KG1 (cell line): ENCODE measurements at places on chromosomes 4 and X.

- no peak for DNase-seq
Observed at GRCh38 chr4:110152386-110152785, 46.0 kb downstream of the ELOVL6 start.

GRCh38 chr4:83132065-83132464 is 17.5 kb upstream of the PLAC8 start:
- no peak for DNase-seq

- DNase-seq: no peak
Observed at GRCh38 chrX:50211510-50211909, 6.9 kb downstream of the CCNB3 start.

- no peak for DNase-seq
Observed at GRCh38 chr4:2291705-2292645, 30.1 kb upstream of the MXD4 start.

- DNase-seq: no peak
Observed at GRCh38 chrX:120690941-120691340, 61.1 kb upstream of the C1GALT1C1 start.

DNA sequence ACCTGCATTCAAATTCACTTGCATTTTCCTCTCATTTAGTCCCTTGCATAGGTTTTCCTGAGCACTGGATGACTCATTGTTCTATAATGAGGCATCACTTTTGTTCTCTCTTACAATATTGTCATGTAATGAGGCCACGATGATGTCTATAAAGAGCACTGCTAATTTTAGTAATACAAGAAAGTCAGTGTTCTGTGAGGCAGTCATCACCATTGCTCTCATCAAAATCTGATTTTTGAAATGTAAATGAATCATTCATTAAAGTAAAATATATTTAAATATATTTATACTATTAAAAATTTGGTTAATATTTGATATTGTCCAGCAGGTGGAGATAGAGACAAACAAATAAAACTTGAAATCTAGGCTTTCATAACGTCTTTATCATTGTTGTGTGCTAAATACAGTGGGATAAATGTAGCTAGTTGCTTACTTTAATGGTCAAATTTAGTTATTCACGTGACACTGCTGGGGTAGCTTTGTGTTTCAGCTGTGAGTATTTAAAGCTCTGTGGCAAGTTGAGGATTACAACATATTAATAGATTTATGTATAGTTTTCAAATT is 15.4 kb downstream of the HMGB2 start:
- no peak for DNase-seq

DNA sequence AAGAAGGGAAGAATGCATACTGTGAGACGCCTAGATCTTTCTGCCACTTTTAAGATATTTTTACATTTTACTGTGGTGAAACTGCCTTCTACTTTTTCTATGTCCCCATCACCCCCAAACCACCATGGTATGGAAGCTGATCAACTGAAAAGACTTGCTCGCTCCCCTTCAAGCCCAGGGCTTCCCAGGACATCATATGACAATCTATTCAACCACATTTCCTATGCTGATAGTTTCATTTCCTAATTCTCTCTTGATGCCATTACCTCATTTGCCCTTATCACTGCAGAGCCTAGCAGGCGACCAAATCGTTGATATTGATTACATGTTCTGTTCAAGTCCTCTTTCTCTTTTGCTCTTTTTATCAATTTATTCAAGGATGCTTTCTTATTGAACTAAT is 40.1 kb upstream of the KLHL34 start:
- no peak for DNase-seq

GRCh38 chr4:184860018-184860779 is 34.4 kb upstream of the ACSL1 start:
- DNase-seq: no peak

DNA sequence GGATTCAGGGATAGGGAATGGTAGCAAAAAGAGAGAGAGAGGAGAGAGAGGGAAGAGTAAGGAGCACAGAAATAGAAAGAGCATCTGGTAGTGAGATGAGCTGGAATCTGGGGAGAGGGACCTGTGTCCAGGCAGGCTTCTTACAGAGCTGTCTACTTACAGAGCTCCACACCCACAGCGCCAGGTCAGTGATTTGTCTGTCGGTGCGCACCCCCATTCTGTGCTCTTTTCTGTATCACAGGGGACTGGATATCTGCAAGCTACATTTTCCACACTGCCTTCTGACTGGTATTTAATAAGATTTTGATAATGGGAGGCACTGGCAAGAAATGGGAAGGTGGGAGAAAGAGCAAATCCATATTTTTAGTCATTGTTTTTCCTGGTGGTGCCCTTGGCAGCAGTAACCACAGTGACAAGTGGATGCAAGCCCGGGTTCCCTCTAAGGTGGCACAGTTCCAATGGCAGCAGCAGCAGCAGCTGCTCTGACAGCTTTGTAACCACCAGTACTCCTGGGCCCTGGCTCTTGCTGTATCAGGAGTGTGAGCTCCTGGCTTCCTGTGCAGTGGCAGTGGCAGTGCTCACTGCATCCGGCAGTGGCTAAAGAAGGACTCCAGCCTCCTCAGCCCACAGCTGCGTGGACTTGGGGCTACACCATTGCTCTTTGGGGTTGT is 300.5 kb downstream of the TRIML1 start:
- no peak for DNase-seq

- no peak for DNase-seq
Observed at GRCh38 chr4:185775792-185776555, 36.0 kb downstream of the SORBS2 start.
